NCI-H187 (cell line): ENCODE measurements at places on chromosomes 12 and 14.

- no peak for DNase-seq
Measured at GRCh38 chr12:69084816-69085378, 151.9 kb upstream of the CPM start.

- no peak for DNase-seq
Measured at GRCh38 chr12:55985341-55985740, 11.5 kb downstream of the RAB5B start.

- DNase-seq = no peak
Measured at GRCh38 chr14:69464379-69464778, 20.1 kb upstream of the PLEKHD1 start.

- no peak for DNase-seq
Measured at GRCh38 chr12:106480251-106480650, 102.6 kb upstream of the RFX4 start.

DNA sequence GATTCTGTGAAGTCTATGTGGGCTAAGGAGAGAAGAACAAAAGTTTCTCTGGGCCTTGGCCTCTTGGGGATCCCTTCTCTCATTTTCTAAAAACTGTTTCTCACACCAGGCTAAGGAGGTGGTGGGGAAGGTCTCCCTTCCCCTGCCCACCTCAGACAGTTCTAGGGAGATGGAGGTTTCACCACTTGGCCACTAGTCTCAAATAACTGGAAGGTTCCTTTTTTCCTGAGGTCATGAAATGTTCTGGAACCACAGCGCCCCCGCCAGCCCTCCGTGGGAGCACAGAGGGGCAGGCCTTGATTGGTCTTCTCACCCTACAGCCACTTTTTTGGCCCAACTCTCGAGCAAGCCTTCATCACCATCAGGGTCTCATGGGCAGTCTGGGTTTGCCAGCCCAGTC, 12.6 kb downstream of the C12orf43 start:
- no peak for DNase-seq

DNA sequence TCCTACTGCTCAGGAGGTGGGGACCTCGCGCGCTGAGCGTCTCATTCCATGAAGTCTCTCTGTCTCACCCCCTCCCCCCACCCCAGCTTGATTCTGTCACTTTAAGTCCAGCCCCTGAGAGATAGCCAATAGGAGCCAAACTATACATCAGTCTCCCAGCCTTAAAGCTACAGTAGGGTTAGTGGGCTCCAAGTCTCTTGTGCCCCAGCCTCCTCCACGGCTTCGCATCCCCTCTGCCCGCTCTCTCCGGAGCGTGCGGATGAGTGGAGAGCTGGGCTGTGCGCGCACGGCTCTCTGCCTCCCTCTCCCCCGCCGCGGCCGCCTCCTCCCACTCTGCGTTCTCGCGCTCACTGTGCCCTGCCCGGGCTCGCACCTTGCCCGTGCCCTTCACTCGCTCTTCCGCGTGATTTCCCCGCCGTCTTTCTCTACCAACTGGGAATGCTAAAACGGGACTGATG, at the start of gene ESRRB:
ESRRB (plus strand) TSS at position 191 of the 458 bp plus-strand sequence; CDS start at position 456, 265 bp downstream.
- no peak for DNase-seq
